SW480 (cell line): ENCODE measurements at places on chromosomes 4 and X.
A peak's percentile ranks its signal among the peaks of the same experiment; 100 is the strongest.

DNA sequence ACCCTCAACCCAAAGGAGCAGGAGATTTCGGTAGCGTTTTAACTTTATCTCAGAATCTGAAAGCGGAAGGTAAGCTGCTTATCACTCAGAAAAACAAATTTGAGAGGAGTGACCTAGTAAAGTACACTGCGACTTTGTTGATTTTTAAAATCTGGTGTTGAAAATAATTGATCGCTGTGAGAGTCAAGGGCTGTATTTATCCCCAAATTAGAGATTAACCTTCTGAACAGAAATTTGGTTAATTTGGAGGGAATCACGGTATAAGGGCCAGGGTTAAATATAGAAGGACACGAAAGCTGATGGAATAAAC is 212 bp downstream of the CLCN4 start:
- DNase-seq: no peak

GRCh38 chrX:120517936-120518335 is 42.8 kb downstream of the CUL4B start:
- DNase-seq: no peak

DNA sequence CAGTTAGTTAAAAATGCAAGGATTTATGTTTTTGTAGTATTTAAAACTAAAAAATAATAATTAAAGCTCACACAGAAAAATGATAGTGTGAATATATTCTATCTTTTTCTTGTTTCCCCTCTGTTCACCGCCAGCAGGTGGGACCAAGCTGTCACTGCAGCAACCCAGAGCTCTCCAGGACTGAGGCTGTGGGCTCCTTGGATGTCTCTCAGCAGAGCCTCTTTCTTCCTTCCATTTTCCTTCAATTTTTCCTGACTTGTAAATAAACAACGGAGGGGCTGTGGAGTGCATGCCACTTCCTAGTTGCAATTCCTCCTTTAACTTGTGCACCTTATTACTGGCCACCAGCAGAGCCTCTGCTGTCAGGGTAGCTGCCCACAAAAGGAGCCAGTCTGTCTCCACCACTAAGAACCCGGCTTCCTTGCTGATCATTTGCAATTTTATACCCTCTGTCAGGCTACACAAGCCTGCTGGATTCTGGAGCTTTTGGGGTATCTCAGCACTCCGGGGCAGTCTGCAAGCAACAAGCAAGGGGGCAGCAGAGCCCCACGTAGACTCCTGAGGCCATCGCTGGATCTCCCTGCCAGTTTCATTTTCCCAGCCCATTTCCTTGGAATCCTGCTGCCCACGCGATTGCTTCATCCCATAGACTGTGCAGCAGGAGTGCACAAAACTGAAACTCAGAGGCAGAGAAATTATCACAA is 1467.4 kb downstream of the C4orf33 start:
- DNase-seq: no peak

DNA sequence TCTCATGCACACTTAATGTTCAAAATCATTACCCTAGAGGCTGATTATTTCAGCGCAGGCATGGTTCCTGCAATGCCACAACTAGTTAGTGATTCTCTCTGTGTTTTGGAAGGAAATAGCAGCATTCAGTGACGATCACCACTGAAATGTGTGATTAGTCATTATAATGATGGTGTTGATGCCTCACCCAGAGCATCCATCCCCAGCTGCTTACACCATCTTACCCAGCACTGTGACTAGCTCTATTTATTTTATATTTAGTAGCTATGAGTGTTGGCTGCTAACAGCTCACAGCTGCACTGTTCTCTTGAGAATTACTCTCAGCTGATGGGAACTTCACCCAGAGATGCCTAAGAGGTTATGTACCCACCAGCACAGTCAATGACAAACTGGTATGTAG is 60.5 kb upstream of the TSPAN7 start:
- no peak for DNase-seq

DNA sequence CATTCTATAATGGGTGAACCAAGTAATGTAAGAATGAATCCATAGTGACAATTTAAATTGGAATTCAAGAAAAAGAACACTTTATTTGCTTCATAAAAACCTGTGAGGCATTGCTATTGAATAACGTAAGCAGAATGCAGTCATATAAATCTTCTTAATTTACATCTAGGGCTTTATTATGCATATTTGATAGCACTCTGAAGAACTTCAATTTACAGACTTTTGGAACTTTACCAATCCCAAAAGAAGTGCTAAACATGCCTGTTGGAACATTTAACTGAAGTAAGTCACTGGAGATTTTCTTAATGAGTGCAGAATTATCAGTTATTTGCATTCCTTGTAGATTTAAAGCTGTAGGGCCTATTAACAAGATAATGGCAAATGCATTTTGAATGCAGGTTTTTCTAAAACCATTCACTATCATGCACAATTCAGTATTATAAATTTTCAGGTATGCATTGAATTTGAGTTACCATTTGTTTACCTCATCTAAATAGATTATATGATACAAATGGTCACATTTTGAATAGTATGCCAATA is 1181.2 kb downstream of the ARAP2 start:
- DNase-seq: no peak

GRCh38 chr4:76765473-76766183 is 132.3 kb downstream of the SOWAHB start:
- DNase-seq: no peak

DNA sequence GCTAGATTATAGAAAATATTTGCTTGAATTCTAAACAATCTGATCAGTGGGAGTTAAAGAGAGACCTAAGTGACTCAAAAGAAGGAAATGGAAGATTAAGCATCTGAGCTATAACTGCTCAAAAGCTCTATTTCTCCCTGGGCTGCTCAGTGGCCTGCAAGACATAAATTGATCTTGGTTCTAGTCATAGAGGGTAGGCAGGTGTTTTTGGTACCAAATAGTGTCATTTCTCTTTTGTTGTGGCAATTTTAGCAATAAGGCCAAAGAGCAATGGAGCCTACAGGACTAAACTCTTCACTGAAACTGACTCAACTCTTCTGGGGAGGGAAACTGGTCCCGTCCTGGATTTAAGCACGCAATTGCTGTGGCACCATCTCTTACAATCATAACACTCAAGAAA is 33.9 kb upstream of the BMP2K start:
- no peak for DNase-seq

GRCh38 chr4:28350485-28350884 is 1489.8 kb downstream of the STIM2 start:
- no peak for DNase-seq

DNA sequence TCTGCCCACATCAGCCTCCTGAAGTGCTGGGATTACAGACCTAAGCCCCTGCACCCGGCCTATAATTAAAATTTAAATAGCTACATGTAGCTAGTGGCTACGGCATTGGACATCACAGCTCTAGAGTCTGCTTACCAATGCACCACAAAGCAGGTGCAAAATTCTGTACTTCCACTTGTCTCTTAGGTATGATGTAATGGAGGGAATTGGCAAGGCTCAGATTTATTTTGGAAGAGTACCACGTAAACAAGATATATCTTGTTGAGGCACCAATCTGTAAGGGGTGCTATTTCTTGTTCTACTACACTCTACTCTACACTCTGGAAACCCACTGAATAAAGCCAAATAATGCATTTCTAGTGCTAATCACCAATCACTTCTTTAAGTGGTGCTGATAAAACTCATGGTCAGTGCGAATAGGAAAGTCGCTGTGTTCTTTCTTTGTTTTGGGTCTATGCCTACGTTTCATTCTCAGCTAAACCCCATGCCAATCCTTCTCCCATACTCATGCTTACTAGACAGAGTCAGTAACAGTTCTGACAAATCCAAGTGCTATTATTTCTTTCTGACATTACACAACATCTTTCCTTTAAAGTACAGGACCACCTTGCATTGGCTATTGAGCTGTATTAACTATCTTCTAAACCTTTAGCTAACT is 92.3 kb downstream of the GC start:
- no peak for DNase-seq

DNA sequence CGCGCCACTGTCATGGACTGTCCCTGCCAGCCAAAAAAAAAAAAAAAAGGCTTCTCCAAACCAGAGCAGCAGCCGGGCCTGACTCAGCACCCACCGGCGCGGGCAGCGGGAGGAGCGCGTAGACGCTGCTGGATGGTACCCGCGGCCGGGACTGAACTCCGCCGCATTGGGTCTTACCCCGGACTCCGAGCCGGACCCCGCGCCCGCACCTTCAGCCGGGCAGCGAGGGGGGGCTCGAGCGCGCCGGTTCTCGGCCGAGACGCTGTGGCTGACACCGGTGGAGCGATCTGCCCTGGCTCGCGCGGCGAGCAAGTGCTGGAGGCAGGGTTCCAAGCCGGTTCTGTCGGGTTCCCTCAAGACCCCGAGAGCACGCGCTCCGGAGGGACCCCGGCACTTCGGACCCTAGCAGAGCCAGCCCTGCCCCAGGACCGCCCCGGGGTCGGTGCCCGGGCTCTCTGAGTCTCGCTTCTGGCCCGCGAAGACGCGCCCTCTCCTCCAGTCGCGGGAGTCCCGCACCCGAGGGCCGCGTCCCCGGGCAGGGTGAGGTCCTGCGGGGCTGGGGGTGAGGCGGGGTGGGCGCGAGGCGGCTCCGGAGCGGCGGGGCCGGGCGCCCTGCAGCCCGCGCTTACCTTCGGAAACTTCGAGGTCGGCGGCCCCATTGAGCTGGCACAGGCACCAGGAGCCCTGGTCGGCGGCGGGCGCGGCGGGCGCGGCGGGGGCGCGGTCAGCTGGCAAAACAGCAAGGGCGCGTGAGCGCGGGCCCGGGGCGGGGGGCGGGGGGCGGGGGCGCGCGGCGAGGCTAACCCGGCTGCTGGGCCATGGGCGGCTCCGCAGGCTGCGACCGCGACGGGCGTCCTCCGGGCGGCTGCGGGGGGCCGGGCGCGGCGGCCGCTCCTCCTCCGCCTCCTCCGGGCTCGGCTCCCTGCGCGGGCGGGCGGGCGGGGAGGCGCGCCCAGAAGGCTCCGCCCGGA is 11.8 kb upstream of the MAN2B2 start:
- DNase-seq: peak; percentile 27

- peak; percentile 57 for DNase-seq
Measured at GRCh38 chr4:1809754-1810502, 16.8 kb downstream of the FGFR3 start.

DNA sequence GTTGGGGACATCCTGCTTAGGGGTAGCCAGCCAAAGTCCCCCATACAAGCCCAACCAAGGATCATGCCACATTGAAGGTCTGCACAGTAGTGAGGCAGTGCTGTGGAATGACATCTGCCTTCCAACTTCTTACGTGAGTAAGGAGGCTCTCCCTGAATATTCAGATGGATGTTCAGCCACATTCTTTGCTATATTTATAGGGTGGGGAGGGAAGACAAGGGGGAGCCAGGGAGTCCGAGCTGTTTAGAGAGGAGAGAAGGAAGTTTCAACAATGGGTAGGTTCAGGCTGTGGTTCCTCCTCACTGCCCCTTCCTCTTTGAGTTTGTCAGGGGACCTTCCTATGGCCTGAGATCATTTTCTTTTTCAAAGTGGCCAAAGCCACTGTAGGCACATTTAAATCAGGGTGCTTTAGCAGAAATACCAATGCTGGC is 29.8 kb downstream of the MSN start:
- DNase-seq: no peak
